Fibroblast of the aortic adventitia (primary cell): ENCODE measurements at places on chromosomes 16 and 17.

DNA sequence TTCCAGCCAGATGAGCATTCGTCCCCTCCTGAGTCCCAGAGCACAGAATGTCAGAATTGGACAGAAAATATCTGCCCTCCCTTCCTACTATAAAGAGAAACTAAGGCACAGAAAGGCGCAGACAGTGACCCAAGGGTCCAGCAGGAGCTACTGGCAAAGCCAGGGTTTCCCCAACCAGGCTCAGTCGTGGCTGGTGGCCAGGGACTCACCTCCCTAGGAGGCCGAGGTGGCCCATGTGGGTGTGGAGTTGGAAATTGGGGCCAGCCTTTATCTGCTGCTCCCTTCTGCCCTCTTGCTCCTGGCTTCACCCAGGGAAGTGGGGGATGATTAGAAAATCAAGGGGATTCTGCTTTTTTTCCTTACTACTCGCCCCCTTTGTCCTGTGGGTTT is 1.1 kb downstream of the DRC7 start:
- no peak for DNase-seq

- DNase-seq = peak; percentile 16
Measured at GRCh38 chr17:77615703-77616253, 342.7 kb upstream of the TNRC6C start.

- no peak for DNase-seq
Measured at GRCh38 chr17:70683936-70684335, 514.6 kb downstream of the KCNJ2 start.

- DNase-seq = peak; percentile 87
Measured at GRCh38 chr16:55703003-55704001, 47.5 kb downstream of the SLC6A2 start.

DNA sequence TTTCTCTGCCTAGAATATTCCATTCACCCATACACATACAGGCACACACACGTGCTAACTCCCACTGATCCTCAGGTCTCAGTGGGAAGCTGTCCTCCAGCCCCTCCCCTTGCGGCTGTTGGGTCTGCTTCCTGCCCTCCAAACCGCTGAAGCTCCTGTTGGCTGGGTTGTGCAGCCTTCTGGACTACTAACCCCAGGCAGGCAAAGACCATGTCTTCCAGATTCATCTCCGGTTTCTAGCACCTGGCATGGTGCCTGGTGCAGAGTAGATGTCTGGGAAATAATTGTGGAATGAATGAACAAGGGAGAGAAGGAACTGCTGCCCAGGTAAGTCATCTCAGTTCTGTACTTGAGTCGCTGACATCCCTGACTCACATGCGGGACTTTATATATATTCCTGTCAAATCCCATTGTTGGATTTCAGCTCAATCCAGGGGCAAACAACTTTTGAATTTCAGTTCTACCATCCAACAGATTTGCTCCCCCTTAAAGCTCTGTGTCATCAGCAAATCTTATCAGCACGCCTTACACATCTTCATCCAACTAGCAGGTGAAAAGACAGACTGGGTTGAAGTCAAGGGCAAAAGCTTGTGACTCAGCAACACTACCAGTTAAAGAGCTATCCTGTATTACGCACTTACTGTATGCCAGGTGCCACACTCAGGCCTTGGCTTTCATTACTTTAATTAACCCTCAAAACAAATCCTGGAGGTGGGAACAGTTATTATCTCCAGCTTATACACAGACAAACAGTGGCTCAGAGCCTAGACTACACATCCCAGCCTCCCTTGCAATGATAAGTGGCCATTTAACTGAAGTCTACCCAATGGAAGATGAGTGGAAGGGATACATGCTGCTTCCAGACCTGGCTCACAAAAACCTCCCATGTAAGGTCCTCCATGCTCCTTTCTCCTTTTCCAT is 51.1 kb downstream of the SRCIN1 start:
- DNase-seq = peak; percentile 43

GRCh38 chr17:68292689-68293040 is 1.4 kb downstream of the ARSG start:
- no peak for DNase-seq

- DNase-seq = no peak
Measured at GRCh38 chr17:1008008-1008761, 11.3 kb downstream of the TIMM22 start.

- DNase-seq = no peak
Measured at GRCh38 chr17:2065949-2066400, 11.1 kb downstream of the HIC1 start.

DNA sequence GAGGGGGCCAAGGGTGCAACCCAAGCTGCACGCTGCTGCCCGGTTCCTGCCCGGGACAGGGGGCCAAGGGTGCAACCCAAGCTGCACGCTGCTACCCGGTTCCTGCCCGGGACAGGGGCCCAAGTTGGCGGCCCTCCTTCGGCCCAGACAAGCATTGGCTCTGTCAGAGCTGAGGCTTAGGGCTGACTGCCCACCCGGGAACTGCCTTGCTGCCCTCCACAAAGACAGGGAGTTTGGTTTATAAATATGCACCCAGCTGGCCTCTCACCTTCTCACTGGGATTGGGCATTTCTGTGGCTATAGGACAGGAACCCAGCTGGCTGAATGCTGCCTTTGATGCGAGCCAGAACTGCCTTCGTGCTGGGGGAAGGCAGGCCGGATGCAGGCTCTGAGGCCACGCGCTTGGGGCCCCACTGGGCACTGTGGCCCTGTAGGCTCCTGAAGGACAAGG is 105.7 kb downstream of the IRX5 start:
- no peak for DNase-seq

DNA sequence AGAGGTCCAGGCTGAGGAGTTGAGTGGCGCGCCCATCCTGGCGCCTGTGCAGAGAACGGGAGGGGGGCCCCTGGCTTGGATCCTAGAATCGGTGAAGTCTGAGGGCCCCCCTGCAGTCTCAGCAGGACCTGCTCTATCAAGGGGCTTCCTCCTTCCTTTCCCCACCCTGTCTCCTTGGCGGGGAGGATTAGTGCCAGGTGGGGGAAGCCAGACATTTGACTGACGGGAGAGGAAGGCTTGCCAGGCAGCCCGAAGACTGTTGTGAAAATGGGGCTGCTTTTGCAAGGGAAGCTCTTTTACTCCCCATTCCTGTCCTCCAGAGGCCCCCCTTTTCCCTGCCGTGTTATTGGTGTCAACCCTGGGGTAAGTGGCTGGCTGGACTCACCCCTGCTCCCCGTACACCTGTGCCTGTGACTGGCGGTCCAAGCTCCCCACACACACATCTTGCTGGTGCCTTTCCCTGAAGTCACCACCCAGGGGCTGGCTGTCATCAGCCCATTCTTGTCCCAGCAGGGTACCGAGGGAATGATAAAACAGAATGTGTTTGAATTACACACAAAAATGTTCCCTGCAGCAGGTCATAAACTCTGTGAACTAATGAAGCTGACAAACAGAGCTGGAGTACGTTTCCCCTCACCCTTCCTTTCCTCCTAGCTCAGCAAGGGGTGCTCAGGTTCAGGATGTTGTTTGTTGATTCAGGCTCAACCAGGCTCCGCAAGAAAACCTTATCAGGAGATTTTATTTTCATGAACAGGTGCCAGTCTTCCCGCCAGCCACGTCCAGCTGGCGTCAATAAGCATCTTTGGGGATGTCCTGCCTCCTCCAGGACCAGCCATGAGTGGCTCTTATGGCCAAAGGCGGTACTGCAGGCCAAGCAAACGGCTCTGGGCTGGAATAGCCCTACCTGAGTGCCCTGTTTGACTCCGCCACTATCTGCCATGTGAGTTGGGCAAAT is 4.4 kb upstream of the ARMC7 start:
- DNase-seq = peak; percentile 36

DNA sequence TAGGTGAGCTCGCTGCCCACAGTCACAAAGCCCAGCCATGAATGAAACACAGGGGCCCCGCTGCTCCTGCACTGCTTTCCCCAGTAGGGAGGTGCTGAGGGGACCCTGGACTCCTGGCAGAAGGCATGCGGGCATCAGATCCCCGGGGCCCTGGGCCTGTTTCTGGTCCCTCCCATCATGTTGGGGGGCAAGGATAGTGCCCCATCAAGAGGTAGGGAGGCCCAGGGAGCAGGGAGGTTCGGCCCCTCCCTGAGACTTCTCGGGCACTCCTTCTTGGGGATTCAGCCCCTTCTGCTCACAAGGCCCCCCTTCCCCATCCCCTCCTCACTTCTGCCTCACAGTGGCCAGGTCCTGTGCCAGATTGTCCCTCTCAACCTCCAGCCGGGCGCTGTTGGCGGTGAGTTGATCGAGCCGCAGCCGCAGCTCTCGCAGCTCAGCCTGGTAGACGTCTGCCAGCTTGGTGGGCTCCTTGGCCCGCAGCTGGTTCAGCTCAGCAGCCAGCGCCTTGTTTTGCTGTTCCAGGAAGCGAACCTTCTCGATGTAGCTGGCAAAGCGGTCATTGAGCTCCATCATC is 515 bp downstream of the GFAP start:
- no peak for DNase-seq

DNA sequence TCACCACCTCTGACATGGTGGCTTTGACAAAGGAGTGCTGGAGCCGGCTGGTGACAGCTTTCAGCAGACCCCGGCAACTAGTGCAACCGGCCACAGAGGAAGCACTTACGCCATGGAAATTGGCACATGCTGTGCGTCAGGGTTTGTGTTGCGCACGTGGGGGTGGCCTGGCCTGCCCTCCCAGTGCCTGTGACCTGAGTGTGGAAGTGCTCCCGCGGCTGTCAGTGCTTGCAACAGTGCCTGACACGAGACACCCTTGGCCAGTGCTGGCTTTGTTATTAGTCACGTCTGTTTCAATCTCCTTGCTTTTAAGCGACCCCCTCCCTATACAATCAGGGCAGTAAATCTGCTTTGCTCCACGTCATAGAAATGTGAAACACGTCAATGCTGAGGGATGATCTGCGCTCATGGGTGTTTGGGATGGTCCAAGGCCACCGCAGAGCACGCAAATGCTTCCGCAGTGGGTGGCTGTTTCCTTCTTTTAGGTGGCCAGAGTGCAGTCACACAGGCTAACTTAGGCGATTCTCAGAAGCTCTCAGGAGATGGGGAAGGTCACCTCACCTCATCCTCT is 64.3 kb downstream of the PGS1 start:
- no peak for DNase-seq

DNA sequence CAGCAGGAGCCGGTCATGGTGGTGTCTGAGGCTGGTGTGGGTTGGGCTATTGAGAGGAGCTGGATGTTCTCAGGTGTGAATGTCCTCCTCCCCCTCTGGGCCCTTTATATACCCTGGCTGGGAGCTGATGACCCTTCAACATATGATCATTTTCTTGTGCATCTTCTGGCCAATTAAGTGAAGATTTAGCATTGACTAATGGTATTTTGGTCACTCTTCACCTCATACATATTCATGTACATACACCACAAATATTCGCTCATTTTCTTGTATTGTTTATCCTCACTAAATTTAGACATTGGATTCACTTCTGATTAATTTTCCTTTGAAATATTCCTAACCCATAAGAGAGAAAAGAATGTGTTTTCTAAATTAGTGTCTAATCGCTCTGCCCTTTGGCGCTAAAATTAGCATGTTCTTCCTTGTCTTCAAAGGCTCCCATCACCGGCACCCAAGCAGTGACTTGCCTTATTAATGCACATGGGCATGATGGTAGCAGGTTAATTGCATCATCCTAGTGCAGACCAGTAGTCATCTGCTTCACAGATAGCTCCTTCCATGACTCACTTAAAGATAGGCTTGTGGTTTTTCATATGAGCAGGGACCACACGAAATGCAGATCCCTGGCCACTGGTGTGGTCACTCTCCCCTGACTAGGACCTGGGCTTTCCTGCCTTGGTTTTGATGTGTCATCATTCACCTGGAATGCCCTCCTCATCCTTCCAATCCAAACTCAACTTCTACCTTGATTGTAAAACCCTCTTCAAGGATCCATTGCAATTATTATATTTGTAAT is at the start of gene KRTAP2-4:
Gene KRTAP2-4 (minus strand): TSS at position 51 of the 796 bp plus-strand sequence. CDS start 34 bp downstream, at position 17.
- DNase-seq = peak; percentile 87

- DNase-seq = no peak
Measured at GRCh38 chr16:86443508-86444147, 66.7 kb upstream of the FOXF1 start.

DNA sequence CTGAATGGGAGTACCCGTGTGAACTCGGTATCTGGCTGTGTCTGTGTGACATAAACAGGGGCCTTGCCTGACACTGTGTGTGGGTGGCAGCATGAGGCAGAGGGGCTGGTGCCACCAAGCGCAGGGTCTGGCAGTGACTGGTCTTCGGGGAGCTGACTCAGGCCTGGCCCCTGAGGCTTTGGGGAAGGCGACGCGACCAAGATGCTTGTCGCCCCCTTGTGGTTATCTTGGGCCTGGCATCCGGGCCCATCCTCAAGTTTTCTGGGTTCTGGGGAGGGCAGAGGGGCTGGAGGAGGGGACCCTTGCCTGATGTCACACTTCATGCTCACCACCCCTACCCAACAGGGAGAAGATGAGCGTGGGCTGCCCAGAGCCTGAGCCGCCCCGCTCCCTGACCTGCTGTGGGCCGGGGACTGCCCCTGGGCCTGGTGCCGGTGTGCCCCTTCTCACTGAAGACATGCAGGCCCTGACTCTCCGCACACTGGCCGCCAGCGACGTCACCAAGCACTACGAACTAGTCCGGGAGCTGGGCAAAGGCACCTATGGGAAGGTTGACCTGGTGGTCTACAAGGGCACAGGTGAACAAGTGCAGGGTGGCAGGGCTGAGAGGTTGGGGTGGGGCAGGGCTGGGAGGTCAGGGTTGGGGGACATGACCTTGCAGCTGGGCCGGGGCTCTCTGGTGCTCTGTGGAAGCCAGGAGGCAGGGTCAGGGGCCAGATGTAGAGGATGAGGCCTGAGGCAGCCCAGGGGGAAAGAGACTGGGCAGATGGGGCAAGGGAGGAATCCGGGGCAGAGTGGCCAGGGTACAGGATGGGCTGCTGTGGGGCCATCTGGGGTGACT is 24.9 kb downstream of the SBK1 start:
- DNase-seq = peak; percentile 39

- DNase-seq = peak; percentile 36
Measured at GRCh38 chr17:57861000-57861789, 11.4 kb upstream of the MRPS23 start.

GRCh38 chr17:47840001-47840741 is 902 bp downstream of the SCRN2 start:
- no peak for DNase-seq

GRCh38 chr16:25172831-25173230 is 43.9 kb upstream of the AQP8 start:
- DNase-seq = no peak

DNA sequence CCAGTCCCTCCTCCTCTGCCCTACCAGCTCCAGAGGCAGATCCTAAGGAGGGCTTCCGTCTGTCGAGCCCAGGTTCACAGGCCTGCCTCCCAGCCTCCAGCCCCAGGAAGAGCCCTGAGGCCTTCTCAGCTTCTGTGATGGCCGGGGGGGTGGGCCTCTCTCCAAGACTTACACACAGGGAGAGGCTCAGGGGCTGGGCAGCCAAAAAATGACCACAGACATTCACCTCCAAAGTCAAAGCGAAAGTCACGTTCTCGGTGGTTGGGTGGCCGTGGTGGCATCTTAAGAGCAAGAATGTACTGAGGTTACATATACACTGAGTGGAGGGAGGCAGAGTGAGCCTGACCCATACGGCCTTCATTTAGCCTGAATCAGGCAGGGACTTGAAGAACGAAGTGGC is 119.1 kb downstream of the CCDC182 start:
- no peak for DNase-seq

DNA sequence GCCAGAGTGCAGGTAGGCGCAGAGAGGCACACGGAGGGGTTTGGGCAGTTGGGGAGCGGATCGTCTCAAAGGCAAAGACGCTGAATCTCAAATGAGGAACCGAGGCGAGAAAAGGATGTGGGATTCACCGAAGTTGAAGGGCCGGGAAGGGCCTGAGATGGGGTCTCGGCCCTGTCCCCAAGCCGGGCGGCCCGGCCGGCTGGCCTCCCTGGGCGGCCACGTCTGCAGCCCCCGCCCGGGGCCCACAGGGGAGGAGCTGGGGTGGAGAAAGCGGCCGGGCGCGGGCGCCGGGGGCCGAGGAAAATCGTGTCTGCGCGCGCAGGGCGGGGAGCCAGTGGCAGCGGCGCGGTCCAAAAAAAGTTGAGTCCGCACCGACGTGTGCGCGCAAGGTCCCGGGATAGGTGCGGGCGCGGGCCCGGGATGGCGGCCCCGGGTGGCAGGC is 458 bp downstream of the SLC12A4 start:
- peak; percentile 32 for DNase-seq
